Stimulated activated CD4-positive, alpha-beta T cell treated with anti-CD3 and anti-CD28 coated beads, TNF-alpha, amount 100 ng/mL, for 1 hour (primary cell): ENCODE measurements at places on chromosomes 3 and 15.

DNA sequence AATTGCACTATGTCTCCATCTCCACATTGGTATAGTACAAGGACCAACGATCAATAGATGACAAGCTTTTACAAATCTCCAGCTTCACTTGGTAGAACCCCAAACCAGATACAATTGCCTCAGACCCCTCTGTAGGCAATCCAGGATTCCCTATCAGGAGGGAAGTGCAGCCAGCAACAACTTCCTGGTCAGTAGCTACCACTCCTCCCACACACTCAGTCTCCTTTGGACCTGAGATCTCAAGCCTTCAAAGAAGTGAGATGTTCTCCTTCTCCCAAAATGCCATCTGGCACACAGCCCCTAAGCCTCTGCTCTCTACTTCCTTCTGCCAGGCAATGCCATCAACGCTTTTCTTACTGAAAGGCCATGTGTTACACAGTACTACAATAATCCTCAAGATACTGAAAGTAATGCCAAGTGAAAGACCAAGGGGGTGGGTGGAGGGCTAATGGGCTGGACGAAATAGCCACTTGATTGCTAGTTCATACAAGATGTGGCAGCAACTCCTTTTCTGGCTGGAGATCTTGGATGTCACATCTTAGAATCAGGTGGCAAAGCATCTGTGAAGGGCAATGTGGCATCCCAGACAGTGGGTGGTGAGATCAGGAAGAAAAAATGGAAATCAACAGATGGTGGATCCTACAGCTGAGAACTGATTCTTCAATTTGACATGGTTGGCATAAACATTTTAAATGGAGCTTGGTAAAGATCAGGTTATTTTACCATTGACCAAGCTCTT, 75.3 kb upstream of the ACP3 start:
- no peak for DNase-seq

GRCh38 chr3:150760431-150761200, 2.4 kb downstream of the SIAH2 start:
- DNase-seq, result no peak

DNA sequence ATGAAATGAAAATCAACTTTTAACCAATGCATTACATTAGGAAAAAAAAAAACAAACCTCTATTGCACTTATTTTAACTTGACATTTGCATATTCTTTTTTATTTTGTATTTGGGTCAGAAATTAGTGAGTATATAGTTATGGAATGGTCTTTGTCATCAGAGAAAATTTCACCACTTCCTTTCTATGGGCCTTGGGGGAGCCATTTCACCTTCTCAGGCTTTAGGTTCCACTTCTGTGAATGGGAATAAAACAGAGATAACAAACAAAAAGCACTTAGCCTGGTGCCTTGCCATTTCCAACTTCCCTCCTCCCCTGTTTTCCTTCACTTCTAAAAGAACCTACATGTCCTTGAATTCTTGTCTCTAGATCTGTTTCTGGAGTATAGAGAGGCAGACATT, 168.0 kb upstream of the STT3B start:
- no peak for DNase-seq

- no peak for DNase-seq
Observed at GRCh38 chr15:58535894-58536293, 104.1 kb downstream of the LIPC start.

DNA sequence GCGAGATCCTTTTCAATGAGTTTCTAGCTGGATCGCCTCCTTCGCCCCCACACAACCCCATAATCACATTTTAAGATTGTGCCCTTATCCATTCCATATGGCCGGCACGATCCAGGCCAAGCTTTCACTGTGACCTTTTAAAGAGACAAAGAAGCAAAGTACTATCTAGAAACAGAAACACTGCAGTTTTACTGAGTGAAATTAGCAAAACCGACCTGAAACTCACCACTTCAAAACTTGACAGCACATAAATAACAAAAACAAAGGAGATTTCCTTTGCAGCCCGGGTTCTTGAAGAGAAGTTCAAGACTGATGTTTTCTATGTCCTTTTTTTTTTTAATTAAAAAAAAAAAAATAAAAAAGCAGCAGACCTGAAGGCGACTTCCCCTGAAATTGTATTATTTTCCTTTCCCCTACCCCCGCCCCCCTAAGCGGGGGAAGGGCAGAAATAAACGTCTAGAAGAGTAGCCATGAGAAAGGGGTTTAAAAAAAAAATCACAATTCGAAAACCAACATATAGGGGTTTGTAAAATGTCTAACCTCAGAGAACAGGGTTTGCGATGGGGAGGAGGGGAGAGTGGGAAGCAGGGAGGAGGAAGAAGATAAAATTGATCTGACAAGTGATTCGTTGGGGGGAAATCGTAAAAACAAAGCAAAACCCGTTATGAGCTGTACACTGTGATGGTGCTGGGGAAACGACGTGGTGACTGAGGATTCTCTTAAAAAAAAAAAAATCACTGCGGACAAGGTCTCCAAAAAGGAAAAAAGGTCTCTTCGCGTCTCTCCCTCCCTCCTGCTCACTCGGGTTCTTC, 1.5 kb downstream of the SATB1 start:
- no peak for DNase-seq

DNA sequence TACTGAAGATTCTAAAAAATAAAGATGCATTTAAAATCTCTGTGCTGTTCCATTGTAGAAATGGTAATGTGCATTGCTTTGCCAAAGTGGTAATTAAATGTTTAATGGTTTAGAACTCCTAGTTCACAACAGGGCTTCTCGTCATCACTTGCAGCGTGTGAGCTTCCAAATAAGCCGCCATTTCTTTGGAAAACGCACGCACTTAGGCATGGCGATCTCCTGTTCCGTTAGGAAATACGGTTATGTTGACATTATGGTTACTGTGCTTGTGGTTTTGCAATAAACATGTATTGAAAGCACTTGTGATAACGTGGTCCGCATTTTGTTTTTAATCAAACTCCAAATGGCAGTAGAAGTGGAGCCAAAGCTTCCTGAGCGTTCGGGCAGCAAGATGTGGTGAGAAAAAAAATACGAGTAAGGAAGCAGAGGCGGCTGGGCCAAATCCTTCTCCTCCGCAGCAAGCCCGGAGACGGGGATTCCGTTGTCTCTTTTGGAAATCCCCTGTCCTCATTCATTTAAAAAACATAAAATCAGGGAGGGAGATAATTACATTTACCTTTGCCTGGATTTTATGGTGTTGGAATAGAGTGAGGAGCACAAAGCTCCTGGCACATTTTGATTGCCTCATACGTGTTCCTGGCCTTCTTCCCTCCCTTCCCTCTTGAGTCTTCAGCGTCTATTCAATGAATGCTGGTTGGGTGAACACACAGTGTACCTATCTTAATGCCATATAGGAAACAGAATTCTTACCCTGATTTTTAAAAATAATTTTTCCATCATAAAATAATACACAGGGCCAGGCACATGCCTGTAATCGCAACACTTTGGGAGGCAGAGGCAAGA, 97.5 kb downstream of the SLC49A4 start:
- DNase-seq, result no peak

GRCh38 chr15:80431635-80432344, 27.6 kb downstream of the ARNT2 start:
- DNase-seq, result no peak

DNA sequence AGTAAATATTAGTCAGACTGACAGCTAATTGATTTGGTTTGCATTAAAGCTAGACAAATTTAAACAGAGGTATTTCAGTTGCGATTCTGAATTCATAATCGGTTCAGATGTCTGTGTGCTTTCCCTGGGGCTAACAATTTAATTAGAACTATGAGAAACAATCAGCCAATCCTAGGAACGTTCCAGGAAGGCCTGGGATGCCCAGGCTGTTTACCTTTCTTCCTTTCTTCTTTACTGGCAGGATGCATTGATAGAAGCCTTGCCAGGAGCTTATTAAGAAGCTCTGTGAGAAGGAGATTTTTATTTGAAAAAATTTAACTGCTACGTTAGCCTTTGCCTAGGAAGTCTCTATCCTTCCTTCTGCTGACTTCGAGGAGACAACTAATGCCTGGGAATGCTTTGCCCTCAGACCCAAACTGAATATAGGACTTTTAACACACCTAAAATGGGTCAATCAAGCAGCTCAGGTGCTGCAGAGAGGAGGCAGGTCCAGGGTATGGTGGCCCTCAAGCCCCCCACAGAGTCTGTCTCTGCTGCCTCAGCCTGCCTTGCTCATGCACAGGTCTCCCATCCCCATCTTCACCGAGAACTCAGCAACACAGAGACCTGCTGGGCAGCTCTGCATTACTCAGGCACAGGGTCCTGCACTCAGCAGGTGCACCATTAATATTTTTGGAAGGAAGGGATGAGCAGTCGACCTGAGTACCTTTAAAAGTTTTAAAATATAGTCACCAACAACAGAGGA, 48.5 kb downstream of the PCSK6 start:
- no peak for DNase-seq

DNA sequence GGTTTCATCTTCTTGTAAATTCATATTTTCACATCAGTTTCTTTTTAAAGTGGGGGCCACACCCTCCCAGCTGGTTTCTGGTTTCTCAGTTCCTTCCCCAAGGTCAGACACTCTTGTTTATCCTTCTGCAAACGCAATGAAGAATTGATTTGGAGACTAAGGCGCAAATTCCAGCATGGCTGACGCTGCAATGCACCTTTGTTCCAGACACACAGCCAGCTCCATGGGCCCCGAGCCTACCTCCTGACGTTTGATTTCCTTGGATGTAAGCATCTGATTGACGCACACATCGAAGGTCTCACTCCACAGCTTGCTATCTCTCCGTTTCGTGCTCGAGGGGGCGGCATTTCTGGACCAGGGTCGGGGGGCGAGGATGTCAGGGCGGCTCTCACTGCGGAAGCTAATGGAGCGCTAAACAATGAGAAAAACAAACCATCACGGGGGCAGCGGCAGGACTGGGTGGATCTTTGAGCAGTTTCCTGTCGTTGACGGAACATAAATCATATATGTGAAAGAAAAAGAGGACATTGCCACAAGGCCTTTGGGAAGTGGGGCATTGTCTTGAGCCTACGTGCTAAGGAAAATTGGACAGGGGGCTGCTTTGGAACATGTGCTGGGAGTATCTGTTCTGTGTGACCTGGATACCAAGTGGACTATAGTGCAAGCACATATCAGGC, 46.9 kb downstream of the ARHGEF3 start:
- no peak for DNase-seq

- DNase-seq, result no peak
Observed at GRCh38 chr15:66586155-66586976, 20.6 kb upstream of the LCTL start.

GRCh38 chr15:45572617-45573016, 14.6 kb upstream of the BLOC1S6 start:
- DNase-seq, result no peak

- no peak for DNase-seq
Observed at GRCh38 chr3:52469001-52469400, 13.6 kb downstream of the NISCH start.

- no peak for DNase-seq
Observed at GRCh38 chr15:47750030-47750739, 32.9 kb downstream of the SEMA6D start.

DNA sequence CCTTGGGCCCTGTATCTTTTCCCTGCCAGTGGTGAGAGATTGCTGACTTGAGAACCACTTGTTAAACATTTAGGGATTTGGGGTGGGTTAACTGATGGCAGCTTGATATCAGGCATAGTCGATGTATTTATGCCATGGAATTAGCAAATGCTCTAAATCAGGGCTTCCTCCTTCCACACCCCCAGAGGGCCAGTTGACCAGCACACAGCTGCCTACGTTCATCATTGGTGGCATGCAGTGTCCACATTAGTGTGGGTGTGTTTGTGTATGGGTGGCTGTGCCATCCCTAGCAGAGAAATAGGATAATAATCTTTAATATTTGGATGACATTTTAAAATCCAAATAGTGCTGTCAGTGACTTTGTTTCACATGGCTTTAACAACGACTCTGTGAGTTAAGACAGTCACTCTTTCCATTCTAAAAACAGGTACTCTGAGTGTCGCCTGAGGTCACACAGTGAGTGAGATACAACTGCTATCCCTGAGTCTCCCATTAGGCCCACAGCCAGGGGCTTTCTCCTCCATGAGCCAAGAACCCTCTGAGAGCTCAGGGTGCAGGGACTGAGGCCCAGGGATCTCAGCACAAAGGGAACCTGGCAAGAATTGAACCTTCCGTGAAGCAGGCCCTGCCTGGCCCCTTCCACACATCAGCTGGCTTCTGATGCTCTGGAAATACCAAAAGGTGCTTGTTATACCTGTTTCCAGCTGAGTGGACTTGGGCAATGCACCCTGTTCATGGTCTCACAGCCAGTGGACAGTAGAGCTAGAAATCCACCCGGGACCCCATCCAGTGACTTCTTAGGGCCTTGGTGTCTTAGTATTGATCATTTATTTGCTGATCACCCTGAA, 4.3 kb upstream of the LTF start:
- DNase-seq, result no peak

DNA sequence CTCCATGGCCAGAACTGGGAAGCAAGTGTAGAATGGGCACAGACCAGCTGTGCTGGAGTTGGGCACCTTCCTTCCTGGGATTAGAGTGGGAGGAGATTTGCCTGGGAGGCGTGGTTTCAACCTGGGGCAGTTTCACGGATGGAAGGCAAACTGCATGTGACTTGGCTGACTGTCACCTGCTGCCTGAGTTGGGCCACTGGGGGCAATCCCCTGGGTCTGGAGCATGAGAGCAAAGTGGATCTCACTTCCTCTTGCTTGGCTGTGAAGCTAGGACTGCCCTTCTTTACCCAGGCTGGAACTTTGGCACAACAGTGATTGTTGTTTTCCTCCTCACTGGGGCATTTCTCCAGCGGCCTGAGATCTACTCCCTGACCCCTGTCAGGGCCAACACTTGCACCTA, 1247.0 kb upstream of the EPHA6 start:
- no peak for DNase-seq

DNA sequence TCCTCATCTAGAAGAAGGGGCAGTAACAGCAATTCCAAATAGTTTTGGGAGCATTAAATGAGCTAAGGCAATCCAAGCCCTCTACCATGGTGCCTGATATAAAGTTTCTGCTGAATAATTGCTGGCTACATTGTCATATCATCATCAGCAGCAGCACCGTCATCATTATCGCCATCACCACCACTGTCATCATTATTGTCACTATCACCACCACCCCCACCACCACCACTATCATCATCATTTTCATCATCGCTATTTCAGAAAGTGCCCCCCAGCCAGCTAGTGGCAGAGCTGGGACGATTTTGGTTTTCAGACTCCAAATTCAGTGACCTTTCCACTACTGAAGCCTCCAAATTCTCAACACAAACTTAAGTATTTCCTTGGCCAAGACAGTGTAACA, 15.0 kb downstream of the XCR1 start:
- DNase-seq, result no peak
